Mesothelial cell of epicardium (in vitro differentiated cells): ENCODE measurements at places on chromosomes 1 and 21. TPM values are rescaled to one million over a fixed set of nuclear protein-coding genes. Genes with fewer than 3 reads are reported as not detected.
A peak's percentile ranks its signal among the peaks of the same experiment; 100 is the strongest.

Gene LYST
- total RNA-seq: 6.6 to 8.0 TPM (median 7.2 TPM) in 3 replicates

Gene ZNF683
- total RNA-seq: not detected in 3 replicates

DNA sequence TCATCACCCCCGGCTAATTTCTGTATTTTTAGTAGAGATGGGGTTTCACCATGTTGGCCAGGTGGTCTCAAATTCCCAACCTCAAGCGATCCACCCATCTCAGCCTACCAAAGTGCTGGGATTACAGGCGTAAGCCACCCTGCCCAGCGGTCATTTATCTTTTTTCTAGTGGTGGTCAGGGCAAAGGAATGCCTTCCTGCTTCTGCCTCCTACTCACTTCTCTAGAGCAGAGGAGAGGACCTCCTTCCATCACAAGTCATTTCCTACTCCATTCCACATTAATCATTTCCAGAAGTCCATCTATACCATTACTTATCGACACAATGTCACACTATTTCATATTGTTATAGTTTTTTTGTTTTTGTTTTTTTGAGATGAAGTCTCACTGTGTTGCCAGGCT lies 13.3 kb downstream of the FBXO42 start:
- no peak for DNase-seq
- H3K27ac ChIP-seq: no peak overlapping the region
- H3K36me3 ChIP-seq: peaks cover 2% of the 10 kb centered on the region
- H3K4me3 ChIP-seq: no peak overlapping the region

DNA sequence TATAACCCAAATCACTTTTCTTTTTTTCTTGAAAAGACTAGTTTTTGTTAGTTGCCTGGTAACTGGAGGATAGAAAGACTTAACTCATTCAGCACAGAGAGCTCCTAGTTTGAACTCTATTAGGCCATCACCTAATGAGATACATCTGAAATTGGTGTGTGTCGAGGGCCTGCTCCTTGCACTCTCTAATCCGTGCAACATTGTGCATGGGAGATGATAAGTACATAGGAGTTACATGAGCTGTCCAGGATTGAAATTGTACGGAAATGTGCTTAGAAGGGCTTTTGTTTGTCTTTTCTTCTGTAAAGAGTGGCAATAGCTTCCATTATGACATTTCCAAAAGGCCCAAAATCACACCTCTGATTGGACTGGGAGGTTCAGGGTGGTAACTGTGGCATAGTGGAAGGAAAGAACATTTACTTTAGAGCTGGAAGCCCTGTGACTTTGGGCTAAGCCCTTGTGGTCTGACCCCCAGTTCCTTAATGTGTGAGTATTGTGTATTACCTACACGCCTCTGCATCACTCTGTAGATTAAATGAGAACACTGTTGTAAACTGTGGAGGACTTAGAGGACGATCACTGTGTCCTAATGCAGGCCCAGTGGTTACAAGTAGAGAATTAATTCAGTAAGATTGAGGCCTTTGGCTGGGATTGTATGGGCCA lies 71.2 kb downstream of the FGGY start:
- DNase-seq: no peak
- peaks cover 17% of the 10 kb centered on the region for H3K36me3 ChIP-seq
- H3K27me3 ChIP-seq: no peaks in the 10 kb centered on the region
- H3K27ac ChIP-seq: peak overlapping the region; percentile 82
- peaks cover 34% of the 10 kb centered on the region for H3K4me1 ChIP-seq
